ENCODE measurements at places on chromosomes 11 and 22. TPM values are rescaled to one million over a fixed set of nuclear protein-coding genes. Genes with fewer than 3 reads are reported as not detected.
A peak's percentile ranks its signal among the peaks of the same experiment; 100 is the strongest.

- no peak for DNase-seq
Measured at GRCh38 chr11:60931917-60932316, 7.7 kb downstream of the TMEM132A start.

DNA sequence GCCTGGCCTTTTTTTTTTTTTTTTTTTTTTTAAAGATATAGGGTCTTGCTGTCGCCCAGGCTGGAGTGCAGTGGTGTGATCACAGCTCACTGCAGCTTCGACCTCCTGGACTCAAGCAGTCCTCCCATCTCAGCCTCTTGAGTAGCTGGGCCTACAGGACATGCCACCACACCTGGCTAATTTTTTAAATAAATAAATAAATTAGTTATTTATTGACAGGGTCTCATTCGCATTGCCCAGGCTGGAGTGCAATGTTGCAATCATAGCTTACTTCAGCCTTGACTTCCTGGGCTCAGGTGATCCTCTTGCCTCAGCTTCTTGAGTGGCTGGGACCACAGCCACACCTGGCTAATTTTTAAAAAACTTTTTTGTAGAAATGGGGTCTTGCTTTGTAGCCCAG lies 10.5 kb downstream of the AP2A2 start:
- no peak for DNase-seq

GRCh38 chr11:92035488-92035887 lies 189.1 kb upstream of the FAT3 start:
- DNase-seq = no peak

DNA sequence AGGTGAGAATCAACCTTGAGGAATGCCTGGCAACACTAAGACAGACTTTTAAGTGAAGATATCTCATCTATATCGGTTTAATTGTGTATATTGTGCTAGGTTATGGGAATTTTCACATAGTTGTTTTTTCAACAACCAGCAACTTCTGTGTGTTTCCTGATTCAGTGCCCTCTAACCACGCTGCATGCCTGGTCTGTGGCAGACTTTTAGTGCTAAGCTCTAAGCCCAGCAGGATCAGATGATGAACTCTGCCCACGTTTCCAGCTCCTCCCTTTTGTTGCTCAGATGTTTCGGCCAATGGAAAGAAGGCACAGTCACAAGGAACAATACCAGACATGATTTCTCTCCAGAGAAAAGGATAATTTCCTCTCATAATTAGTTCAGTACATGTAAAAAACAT lies 1.4 kb upstream of the VWA5A start:
- DNase-seq = no peak

- DNase-seq = no peak
Measured at GRCh38 chr11:6240781-6241180, 1.9 kb downstream of the CNGA4 start.

GRCh38 chr11:1827095-1827813 lies 7.5 kb upstream of the SYT8 start:
- DNase-seq = peak; percentile 58

GALNT18 gene
- total RNA-seq = 6.6 TPM

TP53I11 gene
- 58.9 TPM for total RNA-seq
